ENCODE measurements at places on chromosomes 5 and 9. TPM values are rescaled to one million over a fixed set of nuclear protein-coding genes. Genes with fewer than 3 reads are reported as not detected.

GRCh38 chr5:107661038-107661649, 9.6 kb downstream of the EFNA5 start:
- no peaks in the 10 kb centered on the region for H3K4me1 ChIP-seq
- H3K27me3 ChIP-seq, result no peaks in the 10 kb centered on the region
- no peak for ATAC-seq
- no peaks in the 10 kb centered on the region for H3K36me3 ChIP-seq
- H3K27ac ChIP-seq, result no peak overlapping the region

DNA sequence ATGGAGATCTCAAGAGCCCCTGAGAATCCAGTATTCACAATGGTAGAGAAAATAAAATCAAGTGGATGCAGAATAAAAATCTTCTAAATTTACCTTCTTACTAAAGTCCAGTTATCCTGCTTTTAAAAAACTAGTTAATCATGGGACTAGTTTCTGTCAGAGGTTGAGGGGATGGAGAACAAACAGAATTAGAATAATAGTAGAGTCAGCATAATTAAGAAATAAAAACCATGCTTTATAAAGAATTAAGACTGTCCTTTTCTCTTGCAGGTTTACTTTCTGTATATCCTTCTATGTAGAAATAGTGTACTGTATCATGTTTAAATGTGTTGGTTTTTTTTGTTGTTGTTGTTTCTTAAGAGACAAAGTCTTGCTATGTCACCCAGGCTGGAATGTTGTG, 23.0 kb downstream of the ACOT12 start:
- peaks cover 14% of the 10 kb centered on the region for H3K27me3 ChIP-seq
- no peak overlapping the region for H3K4me3 ChIP-seq
- no peak for ATAC-seq
- H3K36me3 ChIP-seq, result no peaks in the 10 kb centered on the region

- H3K27me3 ChIP-seq, result no peaks in the 10 kb centered on the region
- H3K36me3 ChIP-seq, result no peaks in the 10 kb centered on the region
- H3K4me3 ChIP-seq, result no peak overlapping the region
Observed at GRCh38 chr5:8270246-8270645, 401.3 kb downstream of the MTRR start.

The ENTPD2 gene
- not detected for total RNA-seq

GRCh38 chr5:113162770-113163169, 186.2 kb downstream of the DCP2 start:
- ATAC-seq, result peak; percentile 65
- no peak overlapping the region for H3K4me3 ChIP-seq
- no peak overlapping the region for H3K27ac ChIP-seq
- H3K27me3 ChIP-seq, result no peaks in the 10 kb centered on the region

GRCh38 chr9:131179561-131180219, 54.3 kb downstream of the NUP214 start:
- no peak overlapping the region for H3K27ac ChIP-seq
- no peak for ATAC-seq
- peaks cover 94% of the 10 kb centered on the region for H3K36me3 ChIP-seq
- H3K4me1 ChIP-seq, result no peaks in the 10 kb centered on the region

DNA sequence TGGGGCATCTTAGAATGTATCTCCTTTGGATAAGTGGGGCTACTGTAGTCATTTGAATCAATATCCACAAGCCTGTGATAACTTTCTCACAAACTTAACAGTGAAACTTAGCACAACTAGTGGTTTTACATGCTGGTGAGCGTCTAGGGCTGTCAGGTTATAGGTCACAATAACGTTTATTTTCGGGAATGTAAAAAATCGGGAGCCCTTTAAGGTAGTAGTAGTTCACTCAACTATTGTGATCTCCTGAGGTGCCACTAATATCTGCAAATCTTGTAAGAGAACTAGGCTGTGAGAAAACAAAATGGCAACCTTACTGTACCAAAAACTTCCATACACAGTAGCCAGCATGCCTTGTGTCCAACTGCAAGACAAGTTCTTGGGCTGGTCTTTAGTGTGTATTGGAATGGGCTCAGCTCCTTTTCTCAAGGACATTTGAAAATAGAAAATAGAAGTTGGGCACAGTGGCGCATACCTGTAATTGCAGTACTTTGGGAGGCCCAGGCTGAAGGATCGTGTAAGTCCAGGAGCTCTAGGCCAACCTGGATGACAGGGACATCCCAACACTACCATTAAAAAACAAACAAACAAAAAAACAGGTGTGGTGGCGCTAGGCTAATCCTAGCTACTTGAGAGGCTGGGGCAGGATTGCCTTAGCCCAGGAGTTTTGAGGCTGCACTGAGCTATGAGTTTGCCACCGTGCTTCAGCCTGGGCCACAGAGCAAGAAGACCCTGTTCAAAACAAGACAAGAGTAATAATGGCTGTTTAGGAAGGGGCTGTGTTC, 5.2 kb upstream of the PKN3 start:
- H3K4me1 ChIP-seq, result peaks cover 8% of the 10 kb centered on the region
- ATAC-seq, result no peak
- H3K27ac ChIP-seq, result no peak overlapping the region
- no peaks in the 10 kb centered on the region for H3K27me3 ChIP-seq

GRCh38 chr9:137299938-137300337, 2.1 kb downstream of the NRARP start:
- H3K36me3 ChIP-seq, result no peaks in the 10 kb centered on the region
- H3K4me3 ChIP-seq, result peak overlapping the region; percentile 57
- H3K27ac ChIP-seq, result peak overlapping the region; percentile 78

DNA sequence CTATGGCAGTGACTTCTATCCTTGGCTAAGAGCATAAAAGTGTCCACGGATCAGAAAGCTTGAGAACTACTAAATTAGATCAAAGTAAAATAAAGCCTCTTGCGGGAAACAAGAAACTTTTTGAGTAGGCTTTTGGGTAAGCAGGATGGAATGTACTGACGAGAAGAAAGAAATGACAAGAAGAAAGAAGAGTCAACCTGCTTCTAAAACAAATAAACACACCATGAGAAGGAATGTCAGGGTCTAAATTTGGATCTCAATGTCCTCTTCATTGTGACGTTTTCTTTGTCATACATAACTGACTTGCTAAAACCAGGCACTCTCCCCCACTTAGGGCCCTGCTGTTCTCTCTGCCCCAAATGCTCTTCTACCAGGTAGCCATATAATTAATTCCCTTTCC, 290.1 kb upstream of the PTGER4 start:
- no peak overlapping the region for H3K4me3 ChIP-seq
- no peak overlapping the region for H3K27ac ChIP-seq
- H3K4me1 ChIP-seq, result peaks cover 7% of the 10 kb centered on the region
- ATAC-seq, result no peak

The CER1 gene
- not detected for total RNA-seq

- H3K27ac ChIP-seq, result no peak overlapping the region
- H3K27me3 ChIP-seq, result no peaks in the 10 kb centered on the region
- no peaks in the 10 kb centered on the region for H3K36me3 ChIP-seq
- ATAC-seq, result no peak
- no peak overlapping the region for H3K4me3 ChIP-seq
Observed at GRCh38 chr9:123865226-123866000, 64.5 kb downstream of the DENND1A start.

The MYOT gene
- total RNA-seq, result 31.0 TPM

The GABRB2 gene
- 1.1 TPM for total RNA-seq

DNA sequence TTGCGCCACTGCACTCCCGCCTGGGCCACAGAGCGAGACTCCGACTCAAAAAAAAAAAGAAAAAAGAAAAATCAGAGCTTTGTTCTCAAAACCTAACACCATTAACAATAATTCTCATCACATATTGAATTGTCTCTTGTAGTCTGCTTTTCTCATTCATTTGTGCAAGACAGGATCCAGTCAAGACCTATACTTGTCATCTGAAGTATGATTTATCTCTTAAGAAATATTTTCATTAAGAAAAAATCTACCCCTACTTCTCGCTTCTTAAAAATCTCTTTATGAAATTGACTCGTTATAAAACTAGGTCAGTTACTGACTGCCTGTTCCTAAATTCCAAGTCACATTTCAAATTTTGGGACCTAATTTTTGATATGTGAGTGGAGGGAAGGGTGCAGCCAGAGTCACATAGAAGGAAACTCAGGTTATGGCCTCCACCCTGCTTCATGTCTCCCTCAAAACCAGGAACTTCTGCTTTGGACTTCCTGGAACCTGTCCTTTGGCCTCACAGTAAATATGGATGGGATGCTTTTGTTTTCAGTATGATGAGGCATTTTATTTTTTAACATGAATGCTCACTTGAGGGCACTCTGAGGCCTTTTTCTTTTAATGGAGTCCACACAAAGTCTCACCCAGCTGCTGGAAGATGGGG, 18.9 kb downstream of the ZNF169 start:
- H3K4me3 ChIP-seq, result no peak overlapping the region
- H3K36me3 ChIP-seq, result peaks cover 40% of the 10 kb centered on the region
- no peak overlapping the region for H3K27ac ChIP-seq
- ATAC-seq, result no peak

The SHOC1 gene
- not detected for total RNA-seq

DNA sequence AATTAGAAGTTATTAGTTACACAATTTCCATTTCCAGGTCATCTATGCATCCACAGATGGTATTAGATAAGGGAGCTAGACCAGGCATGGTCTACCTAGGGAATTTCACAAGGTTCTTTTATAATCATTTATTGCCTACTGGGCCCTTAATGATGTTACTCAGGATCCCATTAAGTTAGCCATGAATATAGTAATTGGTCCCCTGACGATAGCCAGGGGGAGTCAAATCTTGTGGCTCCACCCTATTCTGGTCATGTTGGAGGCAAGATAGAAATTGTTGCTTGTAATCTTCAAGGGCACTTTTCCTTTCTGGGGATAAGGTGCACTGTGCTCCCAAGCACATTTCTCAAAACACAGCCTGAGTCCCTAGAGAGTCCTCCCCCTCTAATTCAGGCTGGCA, 14.1 kb upstream of the ELL2 start:
- H3K4me1 ChIP-seq, result no peaks in the 10 kb centered on the region
- H3K4me3 ChIP-seq, result no peak overlapping the region

DNA sequence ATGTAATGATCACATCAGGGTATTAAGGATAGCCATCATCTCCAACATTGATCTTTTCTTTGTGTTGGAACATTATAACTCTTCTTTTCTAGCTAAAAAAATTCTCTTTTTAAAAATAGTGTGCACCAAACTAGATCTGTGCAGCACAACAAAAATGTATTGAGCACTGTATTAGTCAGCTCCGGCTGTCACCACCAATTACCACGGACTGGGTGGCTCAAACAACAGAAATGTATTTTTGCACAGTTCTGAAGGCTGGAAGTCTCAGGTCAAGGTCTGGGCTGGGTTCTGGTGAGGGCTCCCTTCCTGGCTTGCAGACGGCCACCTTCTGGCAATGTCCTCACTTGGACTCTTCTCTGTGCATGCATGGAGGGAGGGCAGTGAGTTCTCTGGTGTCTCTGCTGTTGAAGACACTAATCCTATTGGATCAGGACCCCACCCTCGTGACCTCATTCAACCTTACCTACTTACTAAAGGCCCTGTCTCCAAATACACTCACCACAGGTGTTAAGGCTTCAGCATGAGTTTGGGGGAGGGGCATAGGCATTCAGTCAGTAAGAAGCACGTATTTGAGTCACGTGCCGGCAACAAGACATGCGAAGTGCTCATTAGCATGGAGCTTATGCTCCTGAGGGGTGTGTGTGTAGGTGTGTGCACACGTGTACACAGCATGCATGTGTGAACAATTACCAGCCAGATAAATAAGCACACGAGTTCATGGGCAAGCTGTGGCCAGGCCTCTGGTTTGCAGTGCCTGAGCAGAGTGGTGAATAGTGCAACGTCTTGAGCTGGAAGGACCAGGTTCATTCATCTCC, 89.4 kb upstream of the SH3PXD2B start:
- H3K36me3 ChIP-seq, result no peaks in the 10 kb centered on the region
- no peak overlapping the region for H3K27ac ChIP-seq
- no peaks in the 10 kb centered on the region for H3K27me3 ChIP-seq

DNA sequence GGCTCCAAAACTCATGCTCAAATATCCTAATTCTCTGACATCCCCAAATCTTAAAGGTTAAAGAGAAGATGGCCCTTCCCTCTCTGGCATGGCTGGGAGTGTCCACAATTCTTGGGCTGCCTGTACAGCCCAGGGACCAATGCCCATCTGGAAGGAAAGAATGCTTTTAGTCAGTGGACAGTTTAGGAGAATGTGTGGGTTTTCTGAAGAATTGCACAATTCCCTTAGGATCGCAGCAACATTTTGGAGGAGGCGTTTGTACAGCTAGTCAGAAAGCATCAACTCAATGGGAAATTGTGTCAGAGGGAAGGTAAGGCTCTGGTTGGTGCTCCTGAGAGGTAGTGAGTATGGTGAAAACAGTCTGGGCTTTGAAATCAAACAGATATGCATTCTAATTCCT, 15.0 kb downstream of the FAM193B start:
- peaks cover 72% of the 10 kb centered on the region for H3K4me1 ChIP-seq
- ATAC-seq, result peak; percentile 71
- no peaks in the 10 kb centered on the region for H3K36me3 ChIP-seq
- no peaks in the 10 kb centered on the region for H3K27me3 ChIP-seq
- H3K4me3 ChIP-seq, result no peak overlapping the region
- peak overlapping the region; percentile 78 for H3K27ac ChIP-seq

- peaks cover 22% of the 10 kb centered on the region for H3K4me1 ChIP-seq
- H3K27me3 ChIP-seq, result no peaks in the 10 kb centered on the region
- H3K36me3 ChIP-seq, result peaks cover 7% of the 10 kb centered on the region
- H3K27ac ChIP-seq, result no peak overlapping the region
- ATAC-seq, result no peak
Observed at GRCh38 chr5:154203798-154204578, 13.5 kb downstream of the GALNT10 start.

GRCh38 chr5:32207355-32207634, 33.2 kb upstream of the GOLPH3 start:
- H3K27ac ChIP-seq, result no peak overlapping the region
- no peaks in the 10 kb centered on the region for H3K4me1 ChIP-seq
- ATAC-seq, result no peak
- H3K4me3 ChIP-seq, result no peak overlapping the region

The DRD1 gene
- total RNA-seq, result not detected

DNA sequence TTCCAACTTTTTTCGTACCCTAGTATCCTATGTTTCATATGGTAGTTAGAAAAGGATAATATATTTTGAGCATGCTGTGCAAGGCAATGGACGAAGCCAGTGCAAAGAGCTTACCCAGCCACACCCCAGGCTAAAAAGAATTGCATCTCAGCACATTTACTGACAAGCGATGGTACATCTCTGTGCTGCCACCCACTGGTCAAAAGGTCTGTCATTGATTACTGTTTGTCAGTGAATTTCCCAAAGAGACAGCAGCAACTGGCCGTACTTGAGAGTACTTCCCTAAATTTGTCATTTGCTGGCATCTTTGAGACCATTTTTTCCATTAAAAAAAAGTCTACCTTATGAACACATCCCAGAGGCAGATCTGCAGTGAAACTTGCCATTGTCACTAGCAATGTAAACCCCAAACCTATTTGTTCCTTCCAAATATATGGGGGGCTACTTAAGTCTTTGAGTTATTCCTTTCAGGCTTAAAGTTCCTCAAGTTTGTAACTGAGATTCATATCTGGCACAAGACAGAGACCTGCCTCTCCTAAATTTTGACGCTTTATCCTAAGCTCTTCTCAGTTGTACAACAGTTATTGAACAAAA, 184.3 kb downstream of the CTNND2 start:
- no peaks in the 10 kb centered on the region for H3K27me3 ChIP-seq
- H3K27ac ChIP-seq, result no peak overlapping the region
- H3K4me3 ChIP-seq, result no peak overlapping the region
- H3K36me3 ChIP-seq, result no peaks in the 10 kb centered on the region
- H3K4me1 ChIP-seq, result no peaks in the 10 kb centered on the region
- ATAC-seq, result no peak

Measured in gastroesophageal sphincter (tissue), 4 donors.